Suprapubic skin (tissue), 4 donors: ENCODE measurements at places on chromosomes 13 and 19.

- H3K4me3 ChIP-seq, result no peak overlapping the region
- no peak for DNase-seq
- peaks cover 4% of the 10 kb centered on the region for H3K4me1 ChIP-seq
- no peaks in the 10 kb centered on the region for H3K36me3 ChIP-seq
- H3K27me3 ChIP-seq, result peaks cover 8% of the 10 kb centered on the region
- no peak overlapping the region for H3K27ac ChIP-seq
These were observed 10.9 kb upstream of the KCTD15 start for GRCh38 chr19:33785795-33786194.

GRCh38 chr19:47133021-47133471 is 2.4 kb downstream of the SAE1 start:
- no peaks in the 10 kb centered on the region for H3K27me3 ChIP-seq
- DNase-seq, result no peak
- no peak overlapping the region for H3K27ac ChIP-seq
- H3K4me3 ChIP-seq, result no peak overlapping the region
- H3K4me1 ChIP-seq, result peaks cover 20% of the 10 kb centered on the region
- peaks cover 1% of the 10 kb centered on the region for H3K36me3 ChIP-seq

DNA sequence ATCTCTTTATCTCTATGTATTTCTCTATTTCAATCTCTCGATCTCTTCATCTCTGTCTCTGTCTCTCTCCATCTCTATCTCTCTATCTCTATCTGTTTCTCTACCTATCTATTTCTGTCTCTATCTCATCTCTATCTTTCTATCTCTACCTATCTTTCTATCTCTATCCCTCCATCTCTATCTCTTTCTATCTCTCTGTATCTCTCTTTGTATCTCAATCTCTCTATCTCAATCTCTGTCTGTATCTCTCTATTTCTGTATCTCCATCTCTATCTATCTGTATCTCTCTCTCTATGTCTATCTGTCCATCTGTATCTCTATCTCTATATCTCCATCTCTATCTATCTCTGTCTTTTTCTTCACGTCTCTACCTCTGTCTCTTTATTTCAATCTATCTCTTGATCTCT is 25.2 kb downstream of the TNFSF9 start:
- H3K27me3 ChIP-seq, result no peaks in the 10 kb centered on the region
- no peak for DNase-seq
- H3K27ac ChIP-seq, result no peak overlapping the region
- peaks cover 8% of the 10 kb centered on the region for H3K4me1 ChIP-seq

GRCh38 chr19:19074196-19074882 is 10.5 kb downstream of the SLC25A42 start:
- DNase-seq, result no peak
- H3K4me3 ChIP-seq, result no peak overlapping the region
- H3K36me3 ChIP-seq, result no peaks in the 10 kb centered on the region
- H3K4me1 ChIP-seq, result peaks cover under 1% of the 10 kb centered on the region

DNA sequence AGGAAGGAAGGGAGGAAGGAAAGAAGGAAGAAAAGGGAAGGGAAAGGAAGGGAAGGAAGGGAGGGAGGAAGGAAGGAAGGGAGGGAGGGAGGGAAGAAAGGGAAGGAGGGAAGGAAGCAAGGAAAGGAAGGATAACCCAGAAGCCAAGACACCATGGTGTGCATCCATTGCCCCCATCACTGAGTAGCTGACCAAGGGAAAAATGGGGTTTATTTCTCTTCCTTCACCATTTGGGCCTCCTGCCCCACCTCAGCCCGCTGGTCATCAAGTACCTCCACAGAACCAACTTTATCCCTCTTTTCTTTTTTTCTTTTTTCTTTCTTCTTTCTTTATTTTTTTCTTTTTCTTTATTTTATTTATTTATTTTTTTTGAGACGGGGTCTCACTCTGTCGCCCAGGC is 20.4 kb downstream of the CABP5 start:
- H3K4me3 ChIP-seq, result no peak overlapping the region
- H3K27ac ChIP-seq, result no peak overlapping the region
- H3K4me1 ChIP-seq, result no peaks in the 10 kb centered on the region
- H3K36me3 ChIP-seq, result no peaks in the 10 kb centered on the region

GRCh38 chr19:48874303-48875135 is 2.3 kb downstream of the PPP1R15A start:
- DNase-seq, result peak; percentile 82
- peaks cover 45% of the 10 kb centered on the region for H3K36me3 ChIP-seq
- peak overlapping the region; percentile 100 for H3K27ac ChIP-seq
- H3K27me3 ChIP-seq, result no peaks in the 10 kb centered on the region

- peak overlapping the region; percentile 84 for H3K27ac ChIP-seq
- H3K4me3 ChIP-seq, result no peak overlapping the region
- H3K4me1 ChIP-seq, result peaks cover 87% of the 10 kb centered on the region
- no peaks in the 10 kb centered on the region for H3K36me3 ChIP-seq
These were observed 6.0 kb upstream of the BCL3 start for GRCh38 chr19:44742330-44743061.

- H3K36me3 ChIP-seq, result peaks cover 6% of the 10 kb centered on the region
- DNase-seq, result peak; percentile 89
- peak overlapping the region; percentile 73 for H3K4me3 ChIP-seq
These were observed 1.9 kb downstream of the RRAS start for GRCh38 chr19:49637821-49638738.

GRCh38 chr19:38059897-38060296 is 152.9 kb downstream of the SIPA1L3 start:
- no peaks in the 10 kb centered on the region for H3K27me3 ChIP-seq
- H3K27ac ChIP-seq, result peak overlapping the region; percentile 18
- H3K4me3 ChIP-seq, result no peak overlapping the region
- peaks cover 5% of the 10 kb centered on the region for H3K36me3 ChIP-seq

GRCh38 chr19:40217934-40218890 is at the start of gene TTC9B:
Gene TTC9B, minus strand, starts transcription at chr19:40218384. Its CDS starts 3 bp downstream, at chr19:40218381.
- peak within 1 kb of the TSS; percentile 24 for H3K4me3 ChIP-seq
- peaks cover 43% of the 10 kb centered on the region for H3K27me3 ChIP-seq

DNA sequence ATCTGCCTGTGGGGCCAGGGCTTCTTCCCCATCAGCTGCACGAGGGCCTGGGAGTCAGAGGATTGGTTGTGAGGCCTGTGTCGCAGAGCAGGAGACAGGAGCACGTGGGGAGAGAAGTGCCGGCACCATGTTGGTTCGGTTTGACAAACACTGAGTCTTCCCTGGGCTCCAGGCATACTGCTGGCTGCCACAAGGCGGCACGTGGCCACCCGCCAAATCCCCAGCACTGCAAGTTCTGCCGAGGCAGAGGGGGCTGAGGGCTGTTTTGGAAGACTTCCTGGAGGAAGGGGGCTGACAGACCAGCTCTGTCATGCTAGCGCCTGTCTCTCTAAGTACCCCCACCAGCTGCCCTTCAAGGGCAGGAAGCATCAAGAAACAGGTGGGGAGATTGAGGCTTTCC is 9.5 kb downstream of the SHANK1 start:
- peaks cover 44% of the 10 kb centered on the region for H3K27me3 ChIP-seq
- H3K27ac ChIP-seq, result no peak overlapping the region
- no peaks in the 10 kb centered on the region for H3K36me3 ChIP-seq
- H3K4me3 ChIP-seq, result no peak overlapping the region

DNA sequence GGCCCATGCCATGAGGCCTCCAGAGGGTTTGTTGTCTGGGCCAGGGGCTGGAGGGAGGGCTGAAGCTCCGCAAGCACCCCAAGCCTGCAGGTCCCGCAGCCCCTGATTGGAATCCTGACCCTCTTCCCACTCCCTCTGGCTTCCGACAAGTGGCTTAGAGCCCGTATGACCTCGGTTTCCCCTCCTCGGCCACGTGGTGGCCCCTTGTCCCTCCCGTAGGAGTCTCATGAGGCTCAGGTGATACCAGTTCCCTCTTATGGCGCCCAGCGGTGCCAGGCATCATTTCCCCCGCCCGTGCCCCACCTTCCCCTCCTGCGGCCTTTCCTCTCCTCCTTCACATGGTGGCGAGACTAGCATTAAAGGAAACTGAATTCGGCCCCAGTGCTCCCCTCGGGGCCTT is 6.1 kb downstream of the THOP1 start:
- DNase-seq, result no peak
- peaks cover 8% of the 10 kb centered on the region for H3K4me1 ChIP-seq
- no peak overlapping the region for H3K4me3 ChIP-seq

DNA sequence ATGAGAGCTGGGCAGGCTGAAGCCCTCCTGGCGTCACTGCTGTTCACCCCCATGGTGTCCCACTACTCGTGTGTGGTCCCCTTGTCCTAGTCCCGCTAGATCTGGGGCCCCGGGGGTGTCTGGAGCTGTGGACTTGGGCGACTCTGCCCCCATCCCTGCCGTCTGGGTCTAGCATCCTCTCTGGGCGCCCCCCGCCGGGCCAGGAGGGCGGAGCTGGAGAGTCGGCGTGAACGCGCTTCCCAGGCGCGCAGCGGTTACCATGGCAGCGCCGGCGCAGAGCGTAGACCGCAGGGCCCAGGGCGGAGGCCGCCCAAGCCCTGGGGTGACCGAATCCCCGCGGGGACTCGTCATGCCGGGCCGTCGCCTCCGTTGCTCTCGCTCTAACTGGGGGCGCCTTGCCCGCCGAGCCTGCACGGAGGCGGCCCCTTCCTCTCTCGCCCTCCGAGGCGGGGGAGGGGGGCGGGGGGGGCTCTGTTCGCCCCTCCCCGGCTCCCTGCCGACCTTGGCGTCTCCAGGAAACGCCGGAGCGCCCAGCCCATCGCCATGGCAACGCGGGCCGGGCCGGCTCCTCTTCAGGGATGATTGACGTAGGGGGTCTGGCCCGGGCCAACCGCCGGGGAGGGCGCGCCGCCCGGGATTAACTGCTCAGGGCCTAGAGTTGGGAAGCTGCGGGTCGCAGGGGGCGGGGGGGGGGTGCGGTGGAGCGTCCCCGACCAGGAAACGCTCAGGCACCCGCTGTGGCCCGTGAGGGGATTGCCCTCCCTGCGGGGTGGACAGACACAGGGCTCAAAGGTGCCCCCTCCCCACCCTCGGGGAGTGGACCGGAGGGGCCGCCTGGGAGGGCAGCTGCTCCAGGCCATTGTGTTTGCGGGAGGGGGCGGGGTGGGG is 8.9 kb downstream of the ISYNA1 start:
- no peaks in the 10 kb centered on the region for H3K27me3 ChIP-seq
- peak; percentile 89 for DNase-seq
- peak overlapping the region; percentile 47 for H3K4me3 ChIP-seq
- H3K36me3 ChIP-seq, result no peaks in the 10 kb centered on the region
- peaks cover 60% of the 10 kb centered on the region for H3K4me1 ChIP-seq
- peak overlapping the region; percentile 79 for H3K27ac ChIP-seq

DNA sequence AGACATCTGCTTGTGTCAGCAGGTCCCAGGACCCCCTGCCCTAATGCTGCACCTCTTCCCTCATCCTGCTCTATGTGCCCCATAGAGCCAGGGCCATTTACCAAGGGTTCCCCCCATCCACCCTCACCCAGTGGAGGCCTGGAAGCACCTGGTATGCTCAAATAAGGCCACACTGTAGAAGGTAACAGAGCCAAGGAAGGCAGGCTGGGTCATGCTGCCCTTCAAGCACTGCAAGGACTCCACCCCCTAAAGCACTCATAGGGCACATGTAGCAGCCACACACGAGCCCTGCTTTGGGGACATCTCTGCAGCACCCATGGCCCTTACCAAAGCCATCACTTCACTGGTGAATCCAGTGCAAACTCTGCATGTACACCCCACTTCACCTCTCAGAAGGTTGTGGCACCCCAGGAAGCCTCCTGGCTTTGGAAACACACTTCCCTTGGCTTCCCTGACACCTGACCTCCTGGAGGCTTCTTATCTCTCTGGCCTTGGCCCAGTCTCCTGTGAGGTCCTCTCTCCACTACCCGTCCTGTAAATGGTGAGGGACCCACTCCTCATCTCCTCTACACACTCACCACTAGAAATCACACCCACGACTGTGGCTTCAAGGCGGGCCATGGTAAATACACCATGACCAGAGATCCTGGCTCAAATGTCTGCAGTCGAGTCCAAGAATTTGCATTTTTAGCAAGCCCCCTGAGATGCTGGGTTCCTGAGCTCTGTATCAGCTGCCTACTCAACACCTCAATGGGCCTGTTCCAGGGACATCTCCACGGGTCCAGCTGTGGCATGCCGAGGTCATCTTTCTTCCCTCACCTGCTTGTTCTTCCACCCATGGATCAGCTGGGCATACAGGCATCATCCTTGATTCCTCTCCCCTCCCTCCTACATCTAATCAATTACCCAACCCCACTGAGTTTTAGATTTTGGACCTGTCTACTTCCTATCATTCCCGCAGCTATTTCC is 80.9 kb upstream of the DOCK9 start:
- DNase-seq, result no peak
- no peak overlapping the region for H3K4me3 ChIP-seq
- peaks cover 69% of the 10 kb centered on the region for H3K4me1 ChIP-seq
- peak overlapping the region; percentile 19 for H3K27ac ChIP-seq

DNA sequence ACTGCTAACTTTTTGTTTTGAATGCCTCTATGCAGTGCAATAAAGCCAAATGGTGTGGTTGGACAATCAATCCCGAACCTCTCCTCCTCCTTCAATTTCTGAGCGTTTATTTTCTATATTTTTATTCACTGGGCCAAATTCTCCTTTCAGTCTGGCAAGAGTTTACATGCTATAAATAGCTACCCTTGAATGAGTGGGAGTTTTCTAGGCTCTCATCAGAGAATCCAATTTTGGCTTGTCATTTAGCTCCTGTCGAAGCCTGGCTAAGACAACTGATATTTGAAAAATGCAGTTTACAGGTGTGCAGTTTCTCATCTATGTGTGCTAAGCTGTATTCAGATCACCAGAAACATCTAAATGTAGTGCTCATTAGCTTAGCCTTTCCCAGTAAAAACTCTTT is 61.8 kb downstream of the OLFM4 start:
- DNase-seq, result no peak
- H3K27me3 ChIP-seq, result no peaks in the 10 kb centered on the region
- no peaks in the 10 kb centered on the region for H3K36me3 ChIP-seq
- no peak overlapping the region for H3K27ac ChIP-seq

DNA sequence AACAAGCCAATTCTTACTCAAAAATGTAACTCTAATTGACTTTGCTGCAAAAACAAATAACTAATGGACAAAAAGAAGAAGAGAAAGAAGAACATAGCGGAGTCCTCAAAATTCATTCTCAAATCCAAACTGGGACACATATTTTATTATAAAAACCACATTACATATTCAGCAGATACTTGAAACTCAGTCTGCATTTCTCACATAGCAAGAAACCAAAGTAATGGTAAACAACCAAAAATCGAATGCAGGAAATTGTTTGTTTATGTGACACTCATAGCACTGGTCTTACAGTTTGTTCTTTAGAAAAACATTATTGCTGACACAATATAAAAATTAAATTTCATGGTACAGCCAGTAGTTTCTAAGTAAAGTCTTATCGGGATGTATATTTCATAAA is 789.8 kb downstream of the SLITRK6 start:
- no peak overlapping the region for H3K4me3 ChIP-seq
- no peak for DNase-seq
- no peak overlapping the region for H3K27ac ChIP-seq
- H3K36me3 ChIP-seq, result no peaks in the 10 kb centered on the region
- no peaks in the 10 kb centered on the region for H3K27me3 ChIP-seq

- DNase-seq, result no peak
- H3K4me1 ChIP-seq, result no peaks in the 10 kb centered on the region
- no peak overlapping the region for H3K27ac ChIP-seq
- peaks cover 11% of the 10 kb centered on the region for H3K27me3 ChIP-seq
- H3K4me3 ChIP-seq, result no peak overlapping the region
These were observed 23.9 kb upstream of the OXGR1 start for GRCh38 chr13:97018029-97018819.

GRCh38 chr13:28621449-28621848 is 37.5 kb upstream of the POMP start:
- H3K4me3 ChIP-seq, result no peak overlapping the region
- H3K4me1 ChIP-seq, result peaks cover 3% of the 10 kb centered on the region
- no peaks in the 10 kb centered on the region for H3K36me3 ChIP-seq
- DNase-seq, result no peak
- no peaks in the 10 kb centered on the region for H3K27me3 ChIP-seq

GRCh38 chr13:29556742-29557141 is 38.7 kb downstream of the SLC7A1 start:
- H3K27me3 ChIP-seq, result no peaks in the 10 kb centered on the region
- no peak overlapping the region for H3K27ac ChIP-seq
- H3K4me1 ChIP-seq, result peaks cover 3% of the 10 kb centered on the region
- peaks cover 22% of the 10 kb centered on the region for H3K36me3 ChIP-seq
- no peak for DNase-seq
